ENCODE measurements at places on chromosomes 7 and 10. TPM values are rescaled to one million over a fixed set of nuclear protein-coding genes. Genes with fewer than 3 reads are reported as not detected.

DNA sequence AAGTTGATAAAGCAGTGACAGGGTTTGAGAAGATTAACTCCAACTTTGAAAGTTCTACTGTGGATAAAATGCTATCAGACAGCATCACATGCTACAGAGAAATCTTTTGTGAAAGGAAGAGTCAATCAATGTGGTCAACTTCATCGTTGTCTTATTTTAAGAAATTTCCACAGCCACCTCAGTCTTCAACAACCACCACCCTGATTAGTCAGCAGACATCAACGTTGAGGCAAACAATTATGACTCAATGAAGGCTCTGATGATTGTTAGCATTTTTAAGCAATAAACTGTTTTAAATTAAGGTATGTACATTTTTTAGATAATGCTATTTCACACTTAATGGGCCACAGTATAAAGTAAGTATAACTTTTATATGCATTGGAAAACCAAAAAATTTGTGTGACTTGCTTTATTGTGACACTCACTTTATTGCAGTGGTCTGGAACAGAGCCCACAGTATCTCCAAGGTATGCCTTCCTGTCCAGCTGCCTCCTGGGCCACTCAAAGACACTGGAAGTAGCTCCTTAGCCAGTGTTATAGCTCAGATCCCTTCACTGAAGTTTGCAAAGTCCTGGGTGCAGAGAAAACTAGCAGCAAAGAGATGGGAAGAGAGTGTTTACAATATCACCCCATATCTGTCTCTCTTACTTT lies 293.1 kb downstream of the ARHGAP12 start:
- H3K27me3 ChIP-seq = no peaks in the 10 kb centered on the region
- H3K4me1 ChIP-seq = no peaks in the 10 kb centered on the region
- H3K36me3 ChIP-seq = no peaks in the 10 kb centered on the region
- no peak overlapping the region for H3K4me3 ChIP-seq
- no peak overlapping the region for H3K27ac ChIP-seq

DNA sequence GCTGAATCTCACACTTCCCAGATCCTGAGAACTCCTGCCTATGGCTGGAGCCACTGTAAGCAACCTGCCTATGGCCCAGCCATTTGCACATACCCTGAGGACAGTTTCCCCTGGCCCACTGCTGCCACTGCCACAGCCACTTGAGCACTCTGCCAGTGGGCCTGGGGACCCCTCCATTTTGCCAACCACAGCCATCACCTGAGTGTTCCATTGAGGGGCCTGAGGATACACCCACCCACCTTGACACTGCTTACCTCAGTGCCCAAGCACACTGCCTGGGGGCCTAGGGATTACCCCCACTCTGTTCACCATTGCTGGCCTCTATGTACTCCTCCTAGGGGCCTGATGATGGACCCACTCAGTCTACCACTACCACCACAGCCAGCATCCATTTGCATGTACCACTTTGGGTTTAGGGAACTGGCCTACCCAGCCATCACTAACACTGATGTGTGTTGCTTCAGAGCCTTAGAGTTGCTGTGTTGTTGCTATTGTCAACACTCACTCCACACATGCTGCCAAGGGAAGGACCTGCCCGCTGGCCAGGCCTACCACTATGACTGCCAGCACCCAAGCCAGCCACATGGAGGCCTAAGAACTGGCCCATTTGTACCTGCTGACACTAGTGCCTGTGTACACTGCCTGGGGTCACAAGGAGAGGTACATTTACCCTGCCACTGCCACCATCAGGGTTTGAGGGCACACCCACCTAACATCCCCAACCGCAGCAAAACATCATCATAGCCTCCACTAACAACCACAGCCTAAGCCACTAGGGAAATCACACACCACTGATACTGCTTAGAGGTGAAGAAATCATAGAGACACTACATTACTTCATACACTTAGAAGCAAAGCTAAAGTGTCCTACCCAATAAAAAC lies 45.9 kb upstream of the ANTXRL start:
- no peaks in the 10 kb centered on the region for H3K4me1 ChIP-seq
- no peaks in the 10 kb centered on the region for H3K36me3 ChIP-seq
- no peaks in the 10 kb centered on the region for H3K27me3 ChIP-seq
- H3K27ac ChIP-seq = no peak overlapping the region

DNA sequence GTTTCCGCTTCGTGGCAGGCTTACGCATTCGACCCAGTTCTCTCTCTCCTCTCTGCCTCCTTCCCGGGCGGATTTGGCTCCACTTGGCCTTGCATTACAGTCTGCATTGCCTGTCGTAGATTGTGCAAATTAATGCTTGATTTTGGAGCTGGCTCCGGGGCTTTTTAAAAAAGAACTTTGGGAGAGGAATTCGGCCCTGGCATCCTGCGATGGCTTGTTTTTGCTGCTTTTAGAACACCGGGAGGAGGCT lies 767 bp downstream of the EIF4EBP2 start:
- no peaks in the 10 kb centered on the region for H3K36me3 ChIP-seq
- peak overlapping the region; percentile 100 for H3K4me3 ChIP-seq
- no peak for DNase-seq
- H3K27ac ChIP-seq = peak overlapping the region; percentile 95
- peaks cover 7% of the 10 kb centered on the region for H3K4me1 ChIP-seq

DNA sequence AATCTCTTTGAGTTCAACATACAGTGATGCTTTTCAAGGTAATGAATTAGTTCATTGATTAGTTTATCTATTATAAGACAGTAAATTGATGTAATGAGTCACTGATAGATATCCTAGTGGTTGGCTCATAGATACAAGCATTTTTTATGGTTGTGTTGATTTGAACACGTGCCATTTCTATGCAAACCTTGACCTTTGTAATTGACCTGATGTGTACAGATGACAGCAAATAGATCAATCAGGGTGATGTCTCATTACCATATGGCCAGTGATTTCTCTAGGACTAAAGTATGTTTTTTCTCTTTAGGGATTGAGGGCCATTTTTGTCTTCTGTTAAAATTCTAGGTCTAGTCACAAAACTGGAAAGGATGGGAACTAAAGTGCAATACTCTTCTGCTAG lies 760.3 kb upstream of the GALNT17 start:
- H3K4me1 ChIP-seq = no peaks in the 10 kb centered on the region
- no peaks in the 10 kb centered on the region for H3K27me3 ChIP-seq
- no peak overlapping the region for H3K4me3 ChIP-seq
- H3K36me3 ChIP-seq = no peaks in the 10 kb centered on the region
- DNase-seq = no peak

- no peak for DNase-seq
- no peak overlapping the region for H3K27ac ChIP-seq
- H3K4me3 ChIP-seq = no peak overlapping the region
- H3K27me3 ChIP-seq = no peaks in the 10 kb centered on the region
Observed at GRCh38 chr7:65382452-65382851, 8.8 kb downstream of the ZNF92 start.

DNA sequence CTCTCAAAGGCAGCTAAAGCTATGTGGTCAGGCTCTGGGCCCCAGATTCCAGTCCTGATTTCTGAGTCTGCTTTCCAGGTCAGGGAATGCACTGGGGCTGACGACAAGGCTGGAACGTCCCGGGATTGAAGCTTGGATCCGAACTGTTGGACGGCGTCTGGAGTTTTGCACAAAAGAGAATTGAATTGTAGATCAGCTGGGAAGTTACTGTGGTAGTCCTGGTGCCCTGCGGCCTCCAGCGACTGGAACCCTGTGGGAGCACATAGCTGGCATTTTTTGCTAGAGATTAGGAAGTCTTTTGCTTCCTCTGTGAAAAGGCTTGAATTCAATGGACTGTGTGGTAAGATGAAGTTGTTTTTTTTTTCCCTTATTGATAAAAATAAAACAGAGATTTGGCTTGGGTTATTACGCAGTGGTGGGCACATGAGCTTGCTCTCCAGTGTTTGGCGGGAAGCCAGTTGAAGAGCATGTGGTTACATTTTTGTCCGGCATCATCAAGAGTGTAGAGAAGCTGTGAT lies at the start of gene HK1:
Gene HK1 (plus strand): TSS at position 51 of the 518 bp plus-strand sequence.
- H3K27ac ChIP-seq = no peak within 1 kb of the TSS
- no peaks in the 10 kb centered on the region for H3K36me3 ChIP-seq
- H3K4me3 ChIP-seq = no peak within 1 kb of the TSS
- peaks cover 2% of the 10 kb centered on the region for H3K4me1 ChIP-seq

DNA sequence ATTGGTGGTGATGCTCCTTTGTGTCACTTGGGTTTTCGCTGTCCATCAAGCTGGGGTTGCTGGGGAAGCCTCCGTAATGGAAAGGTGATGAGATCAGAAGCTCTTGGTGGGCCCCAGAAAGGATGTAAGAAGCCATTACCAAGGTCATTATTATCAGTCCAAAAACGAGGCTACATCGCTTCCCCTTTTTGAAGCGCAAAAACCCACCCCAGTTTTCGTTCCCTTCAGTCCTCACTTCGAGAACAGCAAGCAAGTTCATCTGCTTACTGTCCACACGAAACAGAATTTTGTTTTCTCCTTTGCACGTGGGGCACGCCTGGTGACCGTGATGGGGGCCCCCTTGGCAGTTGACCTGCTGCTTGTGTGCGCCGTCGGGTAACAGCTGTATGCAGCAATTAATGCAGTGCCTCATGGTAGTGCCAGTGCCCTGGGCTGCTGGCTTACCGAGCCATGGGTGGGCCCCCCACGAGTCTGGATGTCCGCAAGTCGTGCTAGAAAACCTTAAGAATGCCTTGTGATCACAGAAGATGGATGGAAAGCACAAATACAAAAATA lies 47.5 kb downstream of the CHST15 start:
- H3K4me3 ChIP-seq = no peak overlapping the region
- no peaks in the 10 kb centered on the region for H3K27me3 ChIP-seq
- no peak for DNase-seq
- peaks cover 16% of the 10 kb centered on the region for H3K4me1 ChIP-seq

GRCh38 chr10:132938472-132939339 lies 3.7 kb downstream of the CFAP46 start:
- DNase-seq = no peak
- no peak overlapping the region for H3K27ac ChIP-seq
- H3K4me1 ChIP-seq = peaks cover 4% of the 10 kb centered on the region
- H3K36me3 ChIP-seq = no peaks in the 10 kb centered on the region

- no peak for DNase-seq
- H3K4me3 ChIP-seq = no peak overlapping the region
- H3K36me3 ChIP-seq = no peaks in the 10 kb centered on the region
- no peaks in the 10 kb centered on the region for H3K27me3 ChIP-seq
Observed at GRCh38 chr10:121131426-121132265, 280.5 kb downstream of the WDR11 start.

DNA sequence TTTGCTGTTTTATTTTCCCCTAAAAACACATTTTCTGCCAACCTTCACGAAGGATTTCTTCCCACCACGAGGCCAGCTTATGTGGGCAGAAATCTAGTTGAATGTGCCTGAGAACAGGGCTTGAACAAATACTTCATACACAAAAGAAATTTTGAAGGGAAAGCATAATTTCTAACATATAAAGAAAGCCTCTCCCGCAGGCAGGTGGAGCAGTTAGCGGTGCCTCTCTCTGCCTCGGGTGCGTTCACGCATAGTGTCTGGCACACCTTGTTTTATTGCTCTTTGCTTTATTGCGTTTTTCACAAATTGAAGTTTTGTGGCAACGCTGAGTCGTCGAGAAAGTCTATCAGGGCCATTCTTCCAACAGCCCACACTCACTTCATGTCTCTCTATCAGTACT lies 7.0 kb upstream of the CSGALNACT2 start:
- no peaks in the 10 kb centered on the region for H3K36me3 ChIP-seq
- no peaks in the 10 kb centered on the region for H3K4me1 ChIP-seq
- H3K27me3 ChIP-seq = no peaks in the 10 kb centered on the region
- no peak for DNase-seq

- H3K27me3 ChIP-seq = no peaks in the 10 kb centered on the region
- DNase-seq = no peak
- no peak overlapping the region for H3K27ac ChIP-seq
- H3K36me3 ChIP-seq = no peaks in the 10 kb centered on the region
- H3K4me3 ChIP-seq = no peak overlapping the region
Observed at GRCh38 chr10:29621161-29621560, 13.6 kb downstream of the SVIL start.

- DNase-seq = no peak
- H3K27ac ChIP-seq = no peak overlapping the region
Observed at GRCh38 chr7:133958822-133959221, 168.3 kb upstream of the LRGUK start.

- no peaks in the 10 kb centered on the region for H3K4me1 ChIP-seq
- no peaks in the 10 kb centered on the region for H3K27me3 ChIP-seq
- DNase-seq = no peak
- no peak overlapping the region for H3K4me3 ChIP-seq
- H3K27ac ChIP-seq = no peak overlapping the region
Observed at GRCh38 chr10:133274751-133275683, 1.7 kb downstream of the ADAM8 start.

DNA sequence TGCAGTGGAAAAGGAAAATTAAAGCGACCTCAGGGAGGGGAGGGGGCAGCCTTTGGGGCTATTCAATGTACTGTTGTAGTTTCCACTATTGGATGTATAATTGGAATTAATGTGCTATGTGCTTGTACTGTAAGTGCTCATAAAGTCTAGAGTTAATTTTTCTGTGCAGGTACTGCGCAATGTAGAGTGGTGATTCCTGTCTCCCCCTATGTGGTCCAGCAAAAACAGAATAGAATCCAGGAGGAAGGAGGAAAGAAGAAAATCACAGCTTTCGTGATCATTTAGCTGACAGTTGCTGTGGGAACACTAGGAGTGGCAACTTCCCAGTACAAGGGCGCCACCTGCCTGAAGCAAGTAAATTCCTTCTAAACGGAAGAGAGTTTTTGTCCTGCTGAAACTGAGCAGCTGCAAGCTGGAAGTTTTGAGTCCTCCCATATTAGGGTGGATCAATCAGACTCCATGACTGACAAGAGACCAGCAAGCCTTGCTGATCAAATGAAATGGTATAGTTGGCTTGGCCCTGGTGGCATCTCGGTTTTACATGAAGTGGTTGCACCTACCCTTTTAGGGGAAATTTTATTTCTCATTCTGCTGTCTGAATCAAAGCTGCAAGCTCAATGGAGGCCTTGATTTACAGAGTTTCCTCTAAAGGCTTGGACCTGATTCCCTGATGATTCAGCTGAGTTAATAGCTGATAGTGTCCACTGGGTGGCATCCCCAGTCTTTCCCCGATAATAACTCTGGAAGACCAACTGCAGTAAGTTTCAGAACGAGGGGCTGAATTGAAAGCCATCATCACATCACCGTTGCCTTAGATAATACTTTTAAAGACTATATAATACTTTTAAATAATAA lies 299.8 kb downstream of the HGF start:
- peak; percentile 79 for DNase-seq
- H3K27ac ChIP-seq = no peak overlapping the region
- H3K4me1 ChIP-seq = no peaks in the 10 kb centered on the region
- no peaks in the 10 kb centered on the region for H3K27me3 ChIP-seq
- no peak overlapping the region for H3K4me3 ChIP-seq

GRCh38 chr7:11818281-11818680 lies 13.7 kb downstream of the THSD7A start:
- no peak overlapping the region for H3K4me3 ChIP-seq
- no peaks in the 10 kb centered on the region for H3K36me3 ChIP-seq
- H3K4me1 ChIP-seq = no peaks in the 10 kb centered on the region
- no peaks in the 10 kb centered on the region for H3K27me3 ChIP-seq

CFAP58 gene
- total RNA-seq = 0.62 TPM

AQP1 gene
- 54.4 TPM for total RNA-seq

MBL2 gene
- not detected for total RNA-seq

PON3 gene
- total RNA-seq = 15.7 TPM

CDC14C gene
- total RNA-seq = not detected

TMEM273 gene
- 3.3 TPM for total RNA-seq

CHST15 gene
- total RNA-seq = 68.9 TPM

ALOX5 gene
- total RNA-seq = 10.6 TPM

FLNC gene
- total RNA-seq = 16.4 TPM

VAX1 gene
- total RNA-seq = not detected

CHCHD3 gene
- 31.7 TPM for total RNA-seq
